SHP77 treated with DMSO at 0.1 percent for 48 hours (cell line): ENCODE measurements at places on chromosomes 16 and 17.

- no peak for DNase-seq
These were observed 2.6 kb upstream of the HOXB8 start for GRCh38 chr17:48617471-48618255.

- no peak for DNase-seq
These were observed 20.7 kb upstream of the CSNK1D start for GRCh38 chr17:82294064-82294773.

GRCh38 chr16:69481901-69482341 is 57.5 kb downstream of the CYB5B start:
- DNase-seq: peak; percentile 40

DNA sequence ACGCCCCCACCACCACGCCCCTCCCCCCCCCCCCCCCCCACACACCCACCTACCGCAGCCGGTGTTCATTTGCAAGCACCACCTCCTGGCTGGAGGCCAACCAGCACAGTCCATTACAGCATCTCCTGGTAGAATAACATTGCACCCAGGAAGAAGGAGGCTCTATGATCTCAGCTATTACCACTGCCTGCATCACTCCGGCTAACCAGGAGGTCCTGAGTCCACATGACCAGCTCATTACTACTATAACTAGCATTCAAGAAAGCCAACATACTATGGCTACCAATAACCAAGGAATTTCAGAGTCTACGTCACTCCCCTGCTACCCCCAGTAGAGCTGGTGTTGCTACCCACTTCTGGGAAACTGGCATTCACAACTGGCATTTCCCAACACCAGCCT is 81.1 kb upstream of the ALOX12 start:
- DNase-seq: peak; percentile 20

GRCh38 chr17:3921502-3922319 is 5.4 kb upstream of the P2RX1 start:
- no peak for DNase-seq

DNA sequence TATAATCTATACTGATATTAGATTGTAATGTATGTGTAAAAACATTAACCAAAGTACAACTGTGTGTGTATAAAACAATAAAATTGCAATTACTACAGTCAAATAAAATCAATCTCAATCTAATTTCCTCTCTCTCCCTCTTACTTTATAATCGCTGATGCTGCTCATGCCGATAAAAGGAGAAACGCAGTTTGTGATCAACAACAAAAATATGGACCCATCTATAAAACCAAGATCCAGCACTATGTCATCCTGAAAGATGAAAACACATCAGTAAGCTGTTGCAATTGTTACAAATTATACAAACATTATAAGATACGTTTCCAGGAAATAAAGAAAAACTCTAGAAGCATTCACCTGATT is 33.5 kb upstream of the ABCA6 start:
- DNase-seq: no peak
